ENCODE measurements at places on chromosomes 5 and 9. TPM values are rescaled to one million over a fixed set of nuclear protein-coding genes. Genes with fewer than 3 reads are reported as not detected.

The ANKRD31 gene
- total RNA-seq, result not detected

The ROPN1L gene
- total RNA-seq, result 3.0 TPM

The FOXI1 gene
- 0.44 TPM for total RNA-seq

The SHOC1 gene
- total RNA-seq, result 0.10 TPM

The IL13 gene
- not detected for total RNA-seq

The IFNA21 gene
- not detected for total RNA-seq

The PGGT1B gene
- total RNA-seq, result 37.7 TPM

The GFI1B gene
- 0.08 TPM for total RNA-seq

The TMEM267 gene
- total RNA-seq, result 22.0 TPM

The CEP120 gene
- 20.1 TPM for total RNA-seq
